Right atrium auricular region (tissue), 2 donors: ENCODE measurements at places on chromosomes 11 and 22.

- H3K4me1 ChIP-seq = no peaks in the 10 kb centered on the region
- H3K27me3 ChIP-seq = no peaks in the 10 kb centered on the region
- DNase-seq = no peak
- no peak overlapping the region for H3K4me3 ChIP-seq
- H3K27ac ChIP-seq = no peak overlapping the region
Observed at GRCh38 chr22:28426346-28427132, 253.1 kb downstream of the TTC28 start.

- H3K36me3 ChIP-seq = no peaks in the 10 kb centered on the region
- no peak overlapping the region for H3K4me3 ChIP-seq
- H3K4me1 ChIP-seq = peaks cover 9% of the 10 kb centered on the region
- DNase-seq = no peak
Observed at GRCh38 chr22:44999231-44999630, 10.6 kb downstream of the PHF21B start.

- H3K27me3 ChIP-seq = no peaks in the 10 kb centered on the region
- H3K4me1 ChIP-seq = no peaks in the 10 kb centered on the region
- DNase-seq = no peak
- no peak overlapping the region for H3K27ac ChIP-seq
Observed at GRCh38 chr11:75469785-75470405, 36.9 kb upstream of the KLHL35 start.

- H3K4me1 ChIP-seq = no peaks in the 10 kb centered on the region
- H3K27me3 ChIP-seq = no peaks in the 10 kb centered on the region
- no peak overlapping the region for H3K4me3 ChIP-seq
- peak overlapping the region; percentile 61 for H3K27ac ChIP-seq
Observed at GRCh38 chr22:31229402-31230079, 17.4 kb downstream of the LIMK2 start.

- no peaks in the 10 kb centered on the region for H3K4me1 ChIP-seq
- DNase-seq = no peak
- H3K4me3 ChIP-seq = no peak overlapping the region
- no peak overlapping the region for H3K27ac ChIP-seq
- H3K27me3 ChIP-seq = no peaks in the 10 kb centered on the region
Observed at GRCh38 chr11:87712391-87712790, 462.9 kb downstream of the RAB38 start.

DNA sequence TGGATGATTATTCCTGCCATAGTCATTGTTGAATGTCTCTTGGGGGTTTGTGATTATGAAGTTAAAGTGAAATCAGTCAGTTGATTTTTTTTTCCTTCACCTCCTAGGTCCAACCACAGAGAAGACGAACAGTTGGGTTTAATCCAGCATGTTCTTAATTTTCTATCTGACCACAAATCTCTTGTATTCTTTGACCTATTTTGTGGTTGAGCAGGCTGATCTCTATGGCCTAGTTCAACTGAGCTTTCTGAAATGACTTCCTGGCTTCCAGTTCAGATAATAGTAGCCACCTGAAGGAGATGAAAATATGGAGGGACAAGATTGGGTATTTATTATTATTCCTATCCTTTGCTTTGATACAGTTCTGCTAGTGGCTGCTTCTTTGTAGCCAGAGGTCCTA, 5.2 kb upstream of the OR56A5 start:
- DNase-seq = no peak
- no peak overlapping the region for H3K27ac ChIP-seq
- no peak overlapping the region for H3K4me3 ChIP-seq
- no peaks in the 10 kb centered on the region for H3K27me3 ChIP-seq
- no peaks in the 10 kb centered on the region for H3K36me3 ChIP-seq

DNA sequence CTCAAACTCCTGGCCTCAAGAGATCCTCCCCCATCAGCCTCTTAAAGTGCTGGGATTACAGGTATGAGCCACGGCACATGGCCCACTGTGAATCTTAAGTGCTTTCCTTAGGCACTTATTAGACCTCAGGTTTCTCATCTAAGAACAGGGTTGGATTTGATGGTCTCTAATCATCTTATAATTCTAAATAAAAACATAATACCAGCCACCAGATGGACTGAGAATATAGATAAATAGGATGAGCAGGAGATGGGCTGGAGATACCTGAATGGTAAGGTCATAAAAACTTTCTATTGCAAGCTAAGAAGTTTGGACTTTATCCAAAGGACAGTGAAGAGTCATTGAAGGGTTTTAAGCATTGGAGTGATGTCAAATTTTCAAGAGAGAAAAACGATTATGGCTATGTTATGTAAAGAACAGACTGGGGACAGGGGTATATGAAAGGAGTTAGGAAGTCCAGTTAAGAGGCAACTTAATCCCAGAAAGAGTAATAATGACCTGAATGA, 85.2 kb downstream of the RELT start:
- H3K27ac ChIP-seq = peak overlapping the region; percentile 8
- H3K4me3 ChIP-seq = no peak overlapping the region
- peaks cover 43% of the 10 kb centered on the region for H3K4me1 ChIP-seq
- DNase-seq = no peak

DNA sequence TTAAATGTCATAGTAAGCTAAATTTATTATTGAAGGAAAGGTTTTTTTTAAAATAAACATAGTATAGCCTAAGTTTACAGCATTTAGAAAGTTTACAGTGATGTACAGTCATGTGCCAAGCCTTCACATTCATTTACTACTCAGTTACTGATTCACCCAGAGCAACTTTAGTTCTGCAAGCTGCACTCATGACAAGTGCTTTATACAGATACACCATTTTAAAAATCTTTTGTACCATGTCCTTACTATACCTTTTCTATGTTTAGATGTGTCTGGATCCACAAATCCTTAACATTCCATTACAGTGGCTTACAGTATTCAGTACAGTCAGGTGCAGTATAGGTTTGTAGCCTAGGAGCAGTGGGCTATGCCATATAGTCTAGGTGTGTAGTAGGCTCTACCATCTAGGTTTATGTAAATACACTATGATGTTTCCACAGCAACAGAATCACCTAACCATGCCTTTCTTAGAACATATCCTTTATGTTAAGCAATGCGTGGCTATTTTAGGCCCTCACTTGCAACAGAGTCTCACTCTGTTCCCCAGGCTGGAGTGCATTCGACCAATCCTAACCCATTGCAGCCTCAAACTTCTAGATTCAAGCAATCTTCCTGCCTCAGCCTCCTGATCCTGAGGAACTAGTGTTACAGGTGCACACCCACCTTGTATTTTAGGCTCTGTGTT, 79.5 kb upstream of the SLC25A18 start:
- H3K4me3 ChIP-seq = no peak overlapping the region
- no peak for DNase-seq
- H3K4me1 ChIP-seq = no peaks in the 10 kb centered on the region
- no peak overlapping the region for H3K27ac ChIP-seq

GRCh38 chr11:72769680-72770079, 17.5 kb upstream of the ARAP1 start:
- no peaks in the 10 kb centered on the region for H3K4me1 ChIP-seq
- H3K4me3 ChIP-seq = no peak overlapping the region
- H3K27ac ChIP-seq = no peak overlapping the region
- H3K36me3 ChIP-seq = no peaks in the 10 kb centered on the region
- DNase-seq = no peak
- H3K27me3 ChIP-seq = no peaks in the 10 kb centered on the region

DNA sequence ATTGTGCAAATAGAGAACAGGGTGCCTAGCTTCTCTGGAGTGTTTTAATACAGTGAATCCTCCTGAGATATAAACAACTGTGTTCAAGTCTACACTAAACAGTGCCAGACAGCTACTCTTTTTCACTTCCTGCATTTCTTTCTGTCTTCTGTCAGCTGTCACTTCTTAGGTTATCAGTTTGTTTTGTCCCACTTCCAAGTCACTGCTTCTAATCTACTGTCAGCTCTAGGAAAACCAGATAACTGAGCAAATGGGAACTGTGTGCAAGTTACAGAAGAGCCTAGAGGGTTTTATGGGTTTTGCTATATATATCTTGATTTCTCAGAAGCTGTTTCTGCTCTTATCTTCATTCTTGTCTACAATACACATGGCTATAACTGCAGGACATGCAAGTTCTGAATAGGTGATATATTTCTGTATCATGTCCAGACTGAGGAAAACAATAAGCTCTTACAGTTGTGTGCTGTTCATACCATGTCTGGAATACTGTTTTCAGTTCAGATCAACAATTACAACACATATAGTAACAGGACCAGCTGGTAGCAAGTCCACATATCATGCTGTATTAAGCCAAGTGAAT, 5.8 kb downstream of the PITPNB start:
- H3K27ac ChIP-seq = peak overlapping the region; percentile 18
- peaks cover 68% of the 10 kb centered on the region for H3K4me1 ChIP-seq
- H3K27me3 ChIP-seq = no peaks in the 10 kb centered on the region
- H3K4me3 ChIP-seq = no peak overlapping the region

GRCh38 chr22:48227341-48228018, 1465.0 kb downstream of the TBC1D22A start:
- H3K27me3 ChIP-seq = no peaks in the 10 kb centered on the region
- H3K27ac ChIP-seq = no peak overlapping the region
- H3K36me3 ChIP-seq = no peaks in the 10 kb centered on the region
- no peak overlapping the region for H3K4me3 ChIP-seq

DNA sequence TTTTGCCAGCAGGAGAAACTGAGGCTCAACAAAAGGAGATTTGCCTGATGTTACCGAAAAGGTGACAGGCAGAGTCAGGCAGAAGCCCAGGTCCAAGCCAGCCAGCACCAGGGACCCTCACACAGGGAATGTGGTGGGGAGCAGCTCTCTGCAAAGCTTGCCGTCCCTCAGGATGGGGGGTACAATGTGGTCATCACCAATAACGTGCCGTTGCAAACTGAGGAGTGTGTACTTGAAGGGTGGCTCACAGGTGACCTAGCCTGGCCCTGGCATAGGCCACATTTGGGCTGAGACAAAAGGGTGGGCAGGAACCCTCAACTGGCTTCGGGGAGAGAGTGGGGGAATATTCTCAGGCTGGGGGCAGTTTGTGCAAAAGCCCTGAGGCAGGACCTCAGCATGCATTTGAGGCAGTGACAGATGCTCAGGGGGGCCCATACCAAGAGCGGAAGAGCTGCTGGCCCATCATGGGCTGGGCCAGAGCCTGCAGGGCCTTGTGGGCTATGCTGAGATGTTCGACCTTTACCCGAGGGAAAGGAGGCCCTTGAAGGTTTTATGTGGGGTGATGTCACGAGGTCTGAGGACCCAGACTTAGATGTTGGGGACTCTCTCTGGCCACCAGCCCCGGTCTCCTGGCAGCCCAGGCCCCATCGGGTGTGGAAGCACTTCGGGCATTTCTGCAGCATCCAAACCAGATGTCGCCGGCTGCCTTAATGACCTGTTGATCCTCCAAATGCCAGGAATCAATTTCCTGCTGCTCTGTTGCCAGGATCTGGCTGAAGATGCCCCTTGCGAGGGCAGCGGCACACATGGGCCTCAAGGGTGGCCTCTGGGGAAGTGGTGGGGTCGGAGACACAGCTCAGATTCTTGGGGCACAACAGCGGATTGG, 57.4 kb upstream of the SHISAL1 start:
- no peak for DNase-seq
- no peaks in the 10 kb centered on the region for H3K4me1 ChIP-seq
- H3K4me3 ChIP-seq = no peak overlapping the region
- no peak overlapping the region for H3K27ac ChIP-seq
- H3K36me3 ChIP-seq = no peaks in the 10 kb centered on the region
